Kidney (tissue), 22 donors: ENCODE measurements at places on chromosomes 3 and 15. TPM values are rescaled to one million over a fixed set of nuclear protein-coding genes. Genes with fewer than 3 reads are reported as not detected.

- H3K27ac ChIP-seq, result no peak overlapping the region
- no peak for DNase-seq
- H3K27me3 ChIP-seq, result no peaks in the 10 kb centered on the region
- no peak overlapping the region for H3K4me3 ChIP-seq
Measured at GRCh38 chr3:34377961-34378360, 579.5 kb downstream of the PDCD6IP start.

TM6SF1 gene
- total RNA-seq, result 10.4 TPM

- H3K4me3 ChIP-seq, result no peak overlapping the region
- no peaks in the 10 kb centered on the region for H3K27me3 ChIP-seq
- no peaks in the 10 kb centered on the region for H3K4me1 ChIP-seq
- no peak overlapping the region for H3K27ac ChIP-seq
Measured at GRCh38 chr3:138051947-138052802, 42.2 kb downstream of the CLDN18 start.

BTLA gene
- 3.2 TPM for total RNA-seq

FAM174B gene
- 13.8 TPM for total RNA-seq

AQP9 gene
- total RNA-seq, result 1.4 TPM

GRCh38 chr15:47972738-47973137 lies 148.1 kb upstream of the SLC24A5 start:
- H3K27ac ChIP-seq, result no peak overlapping the region
- no peak for DNase-seq
- no peaks in the 10 kb centered on the region for H3K36me3 ChIP-seq

GRCh38 chr3:98565237-98565643 lies 28.2 kb downstream of the CPOX start:
- no peaks in the 10 kb centered on the region for H3K36me3 ChIP-seq
- H3K27ac ChIP-seq, result no peak overlapping the region
- DNase-seq, result no peak
- no peak overlapping the region for H3K4me3 ChIP-seq
- H3K27me3 ChIP-seq, result no peaks in the 10 kb centered on the region
- H3K4me1 ChIP-seq, result no peaks in the 10 kb centered on the region

- DNase-seq, result peak; percentile 48
- H3K27me3 ChIP-seq, result no peaks in the 10 kb centered on the region
- H3K4me3 ChIP-seq, result peak overlapping the region; percentile 94
- H3K27ac ChIP-seq, result peak overlapping the region; percentile 54
Measured at GRCh38 chr3:100335434-100335833, 877 bp downstream of the NIT2 start.

TMEM207 gene
- not detected for total RNA-seq

DNA sequence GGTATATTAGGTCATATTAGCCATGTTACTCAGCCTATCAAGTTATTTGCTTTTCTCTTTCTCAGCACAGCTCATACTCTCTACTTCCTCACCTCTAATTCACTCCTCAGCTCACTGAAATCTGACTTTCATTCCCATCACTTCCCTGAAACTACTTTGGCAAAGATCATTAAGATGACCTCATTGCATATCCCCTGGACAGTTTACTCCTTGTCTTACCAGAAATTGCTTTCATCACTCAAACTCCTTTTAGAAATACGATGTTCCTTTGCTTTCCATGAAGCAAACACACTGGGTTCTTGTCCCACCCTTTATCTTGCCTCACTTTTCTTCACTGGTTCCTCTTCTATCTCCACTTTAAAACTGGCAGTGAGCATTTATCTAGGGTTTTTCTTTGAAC lies 354.4 kb downstream of the TUSC7 start:
- H3K27ac ChIP-seq, result no peak overlapping the region
- no peak for DNase-seq
- H3K36me3 ChIP-seq, result no peaks in the 10 kb centered on the region
- H3K27me3 ChIP-seq, result no peaks in the 10 kb centered on the region
- H3K4me1 ChIP-seq, result no peaks in the 10 kb centered on the region

DNA sequence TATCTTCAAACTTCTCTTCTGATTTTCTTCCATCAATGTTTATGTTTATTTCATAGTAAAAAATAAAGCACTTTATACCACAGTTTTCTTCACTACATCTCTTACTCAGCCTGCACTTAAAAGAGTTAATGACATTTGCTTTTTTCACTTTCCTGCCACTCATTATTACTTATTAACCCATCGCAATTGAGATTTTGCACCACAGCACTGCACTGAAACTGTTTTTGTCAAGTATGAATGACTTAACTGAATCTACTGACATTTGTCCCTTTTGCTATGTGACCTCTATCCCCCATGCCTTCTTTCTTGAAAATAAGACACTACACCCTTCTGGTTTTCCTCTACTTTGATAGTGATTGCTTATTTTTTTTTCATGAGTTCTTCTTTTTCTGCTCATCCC lies 739.7 kb upstream of the DPPA4 start:
- H3K27ac ChIP-seq, result no peak overlapping the region
- H3K4me3 ChIP-seq, result no peak overlapping the region
- no peaks in the 10 kb centered on the region for H3K36me3 ChIP-seq
- no peaks in the 10 kb centered on the region for H3K27me3 ChIP-seq
- DNase-seq, result no peak

CHRM5 gene
- total RNA-seq, result 0.06 TPM

GPR62 gene
- 0.09 TPM for total RNA-seq

- H3K27ac ChIP-seq, result peak overlapping the region; percentile 94
- H3K27me3 ChIP-seq, result no peaks in the 10 kb centered on the region
- DNase-seq, result no peak
- peaks cover 9% of the 10 kb centered on the region for H3K4me1 ChIP-seq
- H3K4me3 ChIP-seq, result peak overlapping the region; percentile 70
Measured at GRCh38 chr3:119239206-119239820, 1.4 kb downstream of the B4GALT4 start.

GRCh38 chr3:87335931-87336330 lies 59.5 kb upstream of the POU1F1 start:
- H3K36me3 ChIP-seq, result no peaks in the 10 kb centered on the region
- DNase-seq, result no peak
- H3K4me1 ChIP-seq, result no peaks in the 10 kb centered on the region
- no peak overlapping the region for H3K27ac ChIP-seq
- no peak overlapping the region for H3K4me3 ChIP-seq
- H3K27me3 ChIP-seq, result no peaks in the 10 kb centered on the region

- peaks cover 13% of the 10 kb centered on the region for H3K4me1 ChIP-seq
- no peak overlapping the region for H3K4me3 ChIP-seq
- DNase-seq, result no peak
- H3K27me3 ChIP-seq, result no peaks in the 10 kb centered on the region
- H3K27ac ChIP-seq, result no peak overlapping the region
Measured at GRCh38 chr3:12659316-12660015, 4.5 kb downstream of the RAF1 start.

- no peak for DNase-seq
- H3K36me3 ChIP-seq, result no peaks in the 10 kb centered on the region
- no peaks in the 10 kb centered on the region for H3K4me1 ChIP-seq
- H3K4me3 ChIP-seq, result no peak overlapping the region
Measured at GRCh38 chr15:25894371-25894902, 31.3 kb upstream of the ATP10A start.

DNA sequence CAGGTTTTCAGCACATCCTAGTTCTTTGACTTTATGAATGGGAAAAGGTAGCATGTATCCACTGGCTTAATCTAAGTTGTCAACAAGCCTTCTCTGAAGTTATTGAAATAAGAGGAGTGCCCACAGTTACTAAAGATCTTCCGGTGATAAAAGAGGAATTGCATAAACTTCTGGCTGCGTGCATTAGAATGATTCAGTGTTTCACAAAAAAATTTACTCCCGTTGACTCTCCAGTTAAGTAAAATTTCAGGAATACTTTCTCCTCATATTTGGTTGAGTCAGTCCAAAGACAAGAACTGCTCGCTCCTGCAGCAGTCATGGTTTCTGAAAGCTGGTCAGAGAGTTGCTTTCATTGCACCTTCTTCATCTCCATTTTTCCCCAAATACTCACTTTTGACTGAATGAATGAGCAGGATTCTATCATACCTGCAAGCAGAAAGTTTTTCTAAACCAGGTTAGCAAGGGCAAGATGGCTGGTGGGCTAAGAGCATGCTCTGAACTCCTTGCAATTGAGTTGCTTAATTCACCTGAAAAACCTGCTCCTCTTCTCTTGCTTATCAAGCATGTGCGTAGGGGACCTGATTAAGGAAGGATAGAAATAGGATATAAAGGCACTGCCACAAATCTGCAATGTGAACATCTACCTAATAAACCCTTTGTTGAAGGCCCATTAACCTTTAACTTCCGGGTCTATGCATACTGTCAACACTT lies 64.2 kb upstream of the TIMP4 start:
- no peaks in the 10 kb centered on the region for H3K4me1 ChIP-seq
- no peak for DNase-seq
- H3K27ac ChIP-seq, result no peak overlapping the region
- H3K36me3 ChIP-seq, result no peaks in the 10 kb centered on the region

DNA sequence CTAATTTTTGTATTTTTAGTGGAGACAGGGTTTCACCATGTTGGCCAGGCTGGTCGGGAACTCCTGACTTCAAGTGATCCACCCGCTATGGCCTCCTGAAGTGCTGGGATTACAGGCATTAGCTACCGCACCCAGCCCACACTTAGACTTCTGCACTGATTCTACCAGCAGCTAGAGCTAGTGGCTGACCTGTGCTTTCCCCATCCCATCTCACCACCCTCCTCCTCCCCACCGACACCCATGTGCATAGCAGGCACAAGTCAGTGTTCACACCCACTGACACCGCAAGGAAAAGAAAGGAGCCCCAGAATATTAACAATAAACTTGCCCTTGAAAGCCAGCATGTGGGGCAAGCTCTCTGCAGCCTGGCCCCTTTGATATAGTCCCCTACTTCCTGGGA lies 11.2 kb upstream of the ABTB1 start:
- H3K36me3 ChIP-seq, result no peaks in the 10 kb centered on the region
- H3K4me1 ChIP-seq, result no peaks in the 10 kb centered on the region
- DNase-seq, result no peak
- no peak overlapping the region for H3K27ac ChIP-seq
- no peaks in the 10 kb centered on the region for H3K27me3 ChIP-seq
